GDM1 (cell line): ENCODE measurements at places on chromosomes 5 and 9.

- DNase-seq = no peak
Observed at GRCh38 chr9:77946969-77947620, 84.5 kb downstream of the GNAQ start.

- DNase-seq = no peak
Observed at GRCh38 chr5:99317136-99317535, 388.3 kb upstream of the CHD1 start.

- no peak for DNase-seq
Observed at GRCh38 chr9:32899761-32900160, 101.7 kb downstream of the APTX start.

DNA sequence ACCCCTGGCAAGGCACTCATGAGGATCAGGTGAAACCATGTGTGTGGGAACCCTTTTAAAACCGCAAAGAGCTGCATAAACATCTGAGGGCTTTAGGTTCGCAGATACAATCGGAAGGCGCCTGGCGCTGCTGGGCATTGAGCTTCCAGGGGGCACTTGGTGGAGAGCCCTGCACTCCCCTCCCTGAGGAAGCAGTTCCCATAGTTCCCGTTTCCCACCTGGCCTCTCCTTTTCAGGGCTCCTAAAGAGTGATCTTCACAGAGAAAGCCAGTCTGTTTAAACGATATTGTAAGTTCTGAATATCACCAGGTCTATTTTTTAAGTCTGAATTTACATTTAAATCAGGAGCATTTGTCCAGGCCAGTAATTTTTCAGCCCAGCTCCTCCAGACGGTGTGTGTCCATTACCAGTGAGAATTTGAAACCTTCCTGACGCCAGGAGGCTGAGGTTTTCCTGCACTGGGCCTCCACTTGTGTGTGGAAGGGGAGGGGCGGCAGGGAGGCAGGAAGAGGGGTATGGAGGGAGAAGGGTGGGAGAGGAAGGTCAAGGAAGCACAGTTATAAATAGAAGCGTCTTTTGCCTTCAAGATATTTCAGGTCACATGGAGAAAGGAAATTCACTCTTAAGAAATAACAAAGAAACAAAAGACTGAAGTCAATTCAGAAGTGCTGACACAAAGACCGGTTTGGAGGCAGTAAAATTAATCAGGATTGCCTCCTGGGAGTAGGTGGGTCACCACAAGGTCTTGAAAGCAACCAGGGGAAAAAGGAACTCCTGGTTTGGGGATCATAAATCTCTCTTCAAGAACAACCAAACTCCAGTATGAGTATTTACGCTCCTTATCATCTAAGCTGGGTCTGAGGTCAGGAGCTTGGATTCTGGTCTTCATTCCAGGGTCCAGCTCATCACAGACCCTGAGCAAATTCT, 14.3 kb upstream of the MGAT1 start:
- DNase-seq = peak; percentile 43

DNA sequence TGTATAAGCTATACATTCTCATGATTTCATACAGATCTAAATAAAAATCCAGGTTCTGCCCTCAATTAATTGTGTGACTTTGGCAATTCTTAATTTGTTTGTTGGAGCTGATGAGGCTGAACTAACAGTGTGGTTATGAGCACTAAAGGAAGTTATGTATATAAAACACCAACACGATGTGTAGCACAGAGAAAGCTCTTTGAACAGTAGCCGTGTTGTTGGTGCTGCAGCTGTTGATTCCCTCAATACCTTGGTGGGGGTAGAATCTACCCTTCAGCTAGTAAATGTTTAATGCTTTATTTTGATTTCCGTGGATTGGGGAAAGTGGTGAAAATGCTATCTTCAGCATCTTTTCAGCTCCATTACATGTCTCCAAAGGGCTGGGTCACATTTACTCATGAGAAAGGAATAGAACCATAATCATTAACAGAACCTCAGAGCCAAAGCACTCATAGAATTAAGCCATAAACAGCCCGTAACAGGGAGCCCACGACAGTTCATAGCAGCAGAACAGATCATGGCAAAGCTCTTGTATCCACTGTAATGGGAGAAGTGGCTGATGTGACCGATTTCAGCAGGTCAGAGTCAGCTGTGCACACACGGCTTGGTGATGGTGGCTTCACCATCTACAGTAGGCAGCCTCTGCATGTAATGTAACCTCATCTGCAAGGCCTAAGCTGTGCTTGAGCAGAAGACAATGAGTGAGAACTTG, 332.7 kb downstream of the DIRAS2 start:
- no peak for DNase-seq

DNA sequence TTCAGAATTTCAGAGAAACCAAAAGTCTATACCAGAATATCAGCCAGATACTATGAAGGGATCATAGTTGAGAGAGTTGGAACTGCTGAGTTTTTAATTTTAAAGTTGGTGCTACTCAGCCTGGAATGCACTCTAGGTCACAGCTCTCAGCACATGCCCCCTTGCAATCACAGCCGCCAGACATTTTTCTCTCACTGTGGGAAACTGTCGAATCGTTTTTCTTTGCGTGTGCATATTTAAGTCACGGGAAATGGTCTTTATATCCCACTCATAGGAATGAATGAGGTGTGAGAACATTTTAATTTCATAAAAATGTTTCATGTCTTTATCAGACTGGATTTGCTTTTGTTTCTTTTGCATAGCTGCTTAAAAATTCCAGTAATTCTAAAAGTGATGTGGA, 12.2 kb upstream of the SPDL1 start:
- no peak for DNase-seq

- DNase-seq = no peak
Observed at GRCh38 chr5:35900972-35901695, 37.3 kb downstream of the CAPSL start.

DNA sequence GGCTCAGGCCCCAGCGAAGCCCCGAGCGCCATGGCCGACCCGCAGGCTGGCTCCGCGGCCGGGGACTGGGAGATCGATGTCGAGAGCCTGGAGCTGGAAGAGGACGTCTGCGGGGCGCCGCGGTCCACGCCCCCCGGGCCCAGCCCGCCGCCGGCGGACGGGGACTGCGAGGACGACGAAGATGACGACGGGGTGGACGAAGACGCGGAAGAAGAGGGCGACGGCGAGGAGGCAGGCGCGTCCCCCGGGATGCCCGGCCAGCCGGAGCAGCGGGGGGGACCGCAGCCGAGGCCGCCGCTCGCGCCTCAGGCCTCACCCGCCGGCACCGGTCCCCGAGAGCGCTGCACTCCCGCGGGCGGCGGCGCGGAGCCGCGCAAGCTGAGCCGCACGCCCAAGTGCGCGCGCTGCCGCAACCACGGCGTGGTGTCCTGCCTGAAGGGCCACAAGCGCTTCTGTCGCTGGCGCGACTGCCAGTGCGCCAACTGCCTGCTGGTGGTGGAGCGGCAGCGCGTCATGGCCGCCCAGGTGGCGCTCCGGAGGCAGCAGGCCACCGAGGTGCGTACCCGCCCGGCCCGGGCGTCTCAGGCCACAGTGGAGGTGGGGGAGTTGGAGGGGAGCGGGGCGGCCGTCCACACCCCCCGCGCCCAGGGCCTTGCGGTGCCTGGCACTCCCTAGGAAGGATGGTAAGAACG, 1.6 kb downstream of the DMRT2 start:
- DNase-seq = no peak
